ENCODE measurements at places on chromosomes 4 and X.

DNA sequence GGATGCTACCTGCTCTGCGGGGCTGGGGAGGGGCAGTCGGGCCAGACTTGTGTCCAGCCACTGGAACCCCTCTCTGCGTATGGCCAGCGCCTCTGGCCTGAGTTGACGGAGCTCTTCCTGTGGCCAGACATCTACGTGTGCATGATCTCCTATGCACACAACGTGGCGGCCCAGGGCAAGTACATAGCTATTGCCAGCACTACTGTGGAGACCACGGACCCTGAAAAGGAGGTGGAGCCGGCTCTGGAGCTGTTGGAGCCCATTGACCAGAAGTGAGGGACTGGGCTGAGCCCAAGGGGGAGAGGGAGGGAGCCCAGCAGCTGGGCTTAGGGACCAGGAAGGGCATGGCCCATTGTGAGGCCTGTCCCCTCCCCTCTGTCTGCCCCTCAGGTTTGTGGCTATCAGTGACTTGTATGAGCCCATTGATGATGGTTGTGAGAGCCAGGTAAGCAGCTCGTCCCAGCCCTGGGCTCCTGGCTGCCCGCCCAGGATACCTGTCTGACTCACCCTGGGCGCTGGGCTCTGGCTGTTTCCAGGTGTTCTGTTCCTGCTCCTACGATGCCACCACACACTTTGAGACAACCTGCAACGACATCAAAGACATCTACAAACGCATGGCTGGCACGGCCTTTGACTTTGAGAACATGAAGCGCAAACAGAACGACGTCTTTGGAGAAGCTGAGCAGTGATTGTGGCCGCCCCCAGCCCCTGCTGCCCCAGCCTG lies 1.8 kb upstream of the FAM50A start:
- no peak for DNase-seq

- DNase-seq: no peak
These were observed 84.8 kb downstream of the TNIP2 start for GRCh38 chr4:2671267-2671895.

GRCh38 chr4:141099326-141099725 lies 33.9 kb downstream of the RNF150 start:
- DNase-seq: no peak

DNA sequence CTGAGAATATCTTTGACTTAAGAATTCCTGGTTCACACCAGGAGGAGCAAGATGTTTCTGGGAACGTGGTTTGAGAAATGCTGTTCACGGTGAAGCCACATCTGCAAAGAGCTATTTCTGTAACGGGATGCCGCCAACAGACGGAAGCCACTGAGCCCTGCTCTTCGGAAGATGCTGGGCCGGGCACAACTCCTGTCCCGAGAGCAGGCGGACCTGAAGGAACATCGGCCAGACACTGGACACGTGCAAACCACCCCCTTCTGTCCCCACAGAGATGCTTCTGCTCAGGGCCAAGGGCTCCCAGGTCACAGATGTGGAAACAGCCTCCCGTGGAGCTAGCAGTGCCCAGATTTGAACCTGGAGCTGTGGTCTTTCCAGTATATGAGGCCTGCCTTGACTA lies 24.3 kb downstream of the HMX1 start:
- DNase-seq: no peak

DNA sequence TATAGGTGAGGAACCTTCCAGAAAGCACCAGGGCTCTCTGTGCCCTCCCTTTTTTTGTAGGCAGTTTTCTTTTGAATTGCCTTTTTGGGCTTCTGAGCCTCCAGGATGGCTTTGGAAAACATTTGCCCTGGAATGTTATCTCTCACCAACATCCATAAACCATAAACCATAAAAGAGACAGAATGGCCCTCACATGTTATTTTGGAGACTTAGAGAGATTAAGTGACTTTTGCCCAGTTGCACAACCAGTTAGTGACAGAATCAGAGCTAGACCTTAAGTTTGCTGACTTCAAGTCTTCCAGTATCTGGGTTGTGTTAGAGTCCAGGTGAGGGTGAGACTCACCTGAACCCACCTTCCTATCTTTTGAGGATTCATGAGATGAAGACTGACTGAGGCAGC lies 153.0 kb upstream of the STX18 start:
- no peak for DNase-seq

DNA sequence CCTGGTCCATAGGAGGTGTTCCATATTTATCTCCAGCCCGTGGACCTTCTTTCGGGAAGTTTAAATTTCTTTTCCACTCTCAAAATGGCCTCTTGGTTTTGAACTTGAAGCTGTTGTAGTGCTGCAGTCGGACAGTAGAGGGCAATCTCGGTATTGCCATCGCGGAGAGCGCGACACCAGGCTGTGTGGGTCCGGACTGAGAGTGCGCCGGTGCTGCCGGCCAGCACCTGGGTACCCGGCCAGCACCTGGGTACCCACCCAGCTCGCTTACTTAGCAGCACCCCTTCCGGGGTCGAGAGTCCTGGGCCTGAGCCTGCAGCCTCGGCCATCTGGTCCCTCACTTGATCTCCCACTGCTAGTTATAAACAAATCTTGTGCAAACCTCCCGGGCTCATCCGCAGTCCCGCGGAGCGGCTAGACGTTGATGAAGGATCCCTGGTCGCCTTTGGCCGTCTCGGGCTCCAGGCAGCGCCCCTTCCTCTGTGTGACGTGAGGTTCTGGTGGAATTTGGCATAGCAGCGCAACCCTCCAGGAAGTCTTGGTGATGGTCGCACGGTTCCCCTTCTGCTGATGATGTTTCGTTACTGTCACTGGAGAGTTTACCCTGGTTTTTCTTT lies 18.0 kb downstream of the FAM9A start:
- DNase-seq: peak; percentile 0

GRCh38 chr4:182143086-182143821 lies 99.9 kb upstream of the TENM3 start:
- no peak for DNase-seq

- DNase-seq: no peak
These were observed 19.1 kb downstream of the FGF2 start for GRCh38 chr4:122845760-122846159.

DNA sequence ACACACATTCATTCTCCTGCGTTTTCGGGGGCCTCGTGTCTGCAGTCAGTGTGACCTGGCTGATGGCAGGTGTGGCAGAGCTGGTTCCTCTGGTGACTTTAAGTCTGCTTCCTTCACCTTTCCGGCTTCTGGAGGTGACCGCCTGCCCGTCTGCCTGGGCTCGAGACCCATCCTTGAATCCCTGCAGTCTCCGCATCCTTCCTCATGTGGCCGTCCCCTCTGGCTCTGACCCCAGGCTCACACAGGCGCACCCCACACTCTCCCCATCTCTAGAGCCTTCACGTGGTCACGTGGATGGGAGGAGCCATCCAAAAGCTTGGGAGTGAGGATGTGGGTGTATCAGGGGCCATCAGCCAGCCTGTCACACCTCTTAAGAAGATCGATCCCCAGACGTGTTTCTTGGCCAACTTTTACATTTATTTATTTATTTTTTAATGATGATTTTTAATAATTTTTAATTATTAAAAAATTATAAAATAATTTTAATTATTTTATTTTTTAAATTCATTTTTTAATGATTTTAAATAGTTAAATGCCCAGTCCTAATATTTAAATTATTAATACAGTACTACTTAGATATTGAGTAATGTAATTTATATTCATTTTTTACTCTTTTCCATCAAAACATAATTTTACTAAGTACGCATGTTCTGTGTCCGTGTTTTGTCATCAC lies 20.9 kb downstream of the RGS12 start:
- no peak for DNase-seq

GRCh38 chr4:76926841-76927240 lies 22.7 kb upstream of the SEPTIN11 start:
- no peak for DNase-seq

DNA sequence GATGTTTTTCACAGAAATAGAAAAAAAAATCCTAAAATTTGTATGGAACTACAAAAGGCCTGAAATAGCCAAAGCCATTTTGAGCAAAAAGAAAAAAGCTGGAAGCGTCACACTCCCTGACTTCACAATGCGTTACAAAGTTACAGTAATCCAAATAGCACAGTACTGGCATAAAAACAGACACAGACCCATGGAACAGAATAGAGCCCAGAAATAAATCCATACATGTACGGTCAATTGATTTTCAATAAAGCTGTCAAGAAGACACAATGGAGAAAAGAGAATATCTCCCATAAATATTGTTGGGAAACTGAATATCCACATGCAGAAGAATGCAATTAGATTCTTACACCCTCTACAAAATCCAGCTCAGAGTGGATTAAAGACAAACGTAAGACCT lies 208.2 kb downstream of the AFAP1 start:
- no peak for DNase-seq

- DNase-seq: no peak
These were observed 1488.2 kb downstream of the FSTL5 start for GRCh38 chr4:160675550-160675949.

GRCh38 chr4:165678236-165678935 lies 194.7 kb upstream of the TLL1 start:
- no peak for DNase-seq

GRCh38 chr4:4388836-4389575 lies 2.1 kb downstream of the NSG1 start:
- no peak for DNase-seq

Data from inflammatory macrophage treated with lipopolysaccharide for 1 hour (primary cell).